NCI-H510A (cell line): ENCODE measurements at places on chromosomes 12 and 14.

DNA sequence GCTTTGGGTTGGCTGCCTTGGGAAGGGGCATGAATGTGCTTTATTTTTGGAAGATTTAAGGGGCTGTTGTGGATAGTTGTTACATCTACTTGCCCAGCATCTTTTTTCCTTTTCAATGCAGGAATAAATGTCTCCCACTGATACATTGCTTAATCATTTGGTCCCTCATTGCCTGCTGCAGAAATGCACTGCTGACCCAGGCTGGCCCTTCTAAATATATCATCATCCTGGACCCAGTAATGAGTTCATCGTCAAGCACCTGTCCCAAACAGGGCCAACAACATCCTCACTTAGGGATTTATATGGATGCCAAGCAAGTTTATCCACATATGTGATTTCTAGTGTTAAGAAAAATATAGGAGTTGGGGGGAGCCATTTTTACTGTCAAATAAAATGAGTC is 67.2 kb downstream of the ASCL1 start:
- no peak for DNase-seq

GRCh38 chr14:69141550-69141949 is 11.4 kb downstream of the DCAF5 start:
- DNase-seq = no peak

- DNase-seq = no peak
These were observed 521.0 kb upstream of the ATP2B1 start for GRCh38 chr12:90229407-90230170.

- no peak for DNase-seq
These were observed 16.4 kb upstream of the VWF start for GRCh38 chr12:6140651-6141447.

- no peak for DNase-seq
These were observed 82.9 kb downstream of the ARF6 start for GRCh38 chr14:49975799-49976198.

- DNase-seq = no peak
These were observed 131.8 kb upstream of the EEA1 start for GRCh38 chr12:93060666-93061472.

DNA sequence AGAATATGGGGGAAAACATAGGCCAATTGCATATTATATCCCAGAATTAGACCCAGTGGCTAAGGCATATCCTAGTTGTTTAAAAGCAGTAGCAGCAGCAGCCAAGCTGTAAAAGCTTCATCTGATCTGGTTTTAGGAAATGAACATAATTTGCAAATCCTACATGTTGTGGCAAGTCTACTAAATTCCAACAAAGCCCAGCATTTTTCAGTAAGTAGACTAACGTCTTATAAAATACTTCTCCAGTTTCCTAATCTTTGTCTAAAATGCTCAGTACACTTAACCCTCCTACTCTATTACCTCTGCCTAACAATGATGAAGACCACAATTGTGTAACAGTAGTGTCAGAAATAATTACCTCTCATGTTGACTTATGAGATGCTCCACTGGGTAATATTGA is 70.9 kb upstream of the RERGL start:
- DNase-seq = no peak

GRCh38 chr14:36857136-36857535 is 195.5 kb downstream of the PAX9 start:
- peak; percentile 78 for DNase-seq

- DNase-seq = no peak
These were observed 26.8 kb upstream of the BMAL2 start for GRCh38 chr12:27305673-27306456.

- no peak for DNase-seq
These were observed 214.6 kb downstream of the FLRT2 start for GRCh38 chr14:85744573-85744972.

- no peak for DNase-seq
These were observed 948.8 kb upstream of the USP15 start for GRCh38 chr12:61311413-61311812.

DNA sequence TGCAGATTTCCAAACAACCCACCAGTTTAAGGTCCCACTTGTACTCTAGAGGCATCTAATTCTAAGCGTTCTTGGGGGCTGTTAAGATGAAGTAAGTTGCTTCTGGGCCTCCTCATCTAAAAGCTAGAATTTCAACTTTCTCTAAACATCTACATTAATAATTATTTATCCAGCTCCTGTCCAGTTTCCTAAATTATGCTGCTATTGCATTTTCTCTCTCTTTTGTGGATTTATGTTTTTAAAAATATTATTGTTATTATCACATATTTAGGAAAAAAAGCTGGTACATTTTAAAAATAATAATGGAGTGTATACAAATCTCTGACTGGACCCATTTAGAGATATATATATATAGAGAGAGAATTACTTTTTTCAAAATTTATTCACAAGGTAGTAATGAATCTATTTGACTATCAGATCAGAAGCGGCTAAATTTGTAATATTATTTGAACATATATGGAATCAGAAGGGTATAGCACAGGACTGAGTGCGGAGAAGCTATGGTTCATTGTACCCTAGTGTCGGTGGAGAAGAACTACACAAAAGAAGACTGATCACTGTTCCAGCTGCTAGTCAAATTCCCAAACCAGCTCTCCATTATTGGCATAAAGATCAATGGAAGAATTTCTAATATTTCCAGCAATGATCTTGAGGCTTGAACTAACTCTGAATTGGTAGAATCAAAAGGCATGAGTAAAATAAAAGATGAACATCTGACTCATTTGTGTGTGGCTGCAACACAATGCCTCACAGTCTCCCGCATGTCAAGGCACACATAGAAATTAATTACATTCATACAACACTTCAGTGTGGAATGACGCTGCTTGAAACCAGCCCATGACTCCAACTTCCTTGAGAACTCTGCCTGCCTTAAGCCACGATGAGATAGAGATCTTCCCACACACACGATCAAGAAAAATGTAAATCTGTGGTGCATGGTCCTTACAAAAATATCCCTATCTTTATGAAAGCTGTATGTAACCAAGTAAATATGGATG is 433.4 kb upstream of the OR4E1 start:
- DNase-seq = no peak

DNA sequence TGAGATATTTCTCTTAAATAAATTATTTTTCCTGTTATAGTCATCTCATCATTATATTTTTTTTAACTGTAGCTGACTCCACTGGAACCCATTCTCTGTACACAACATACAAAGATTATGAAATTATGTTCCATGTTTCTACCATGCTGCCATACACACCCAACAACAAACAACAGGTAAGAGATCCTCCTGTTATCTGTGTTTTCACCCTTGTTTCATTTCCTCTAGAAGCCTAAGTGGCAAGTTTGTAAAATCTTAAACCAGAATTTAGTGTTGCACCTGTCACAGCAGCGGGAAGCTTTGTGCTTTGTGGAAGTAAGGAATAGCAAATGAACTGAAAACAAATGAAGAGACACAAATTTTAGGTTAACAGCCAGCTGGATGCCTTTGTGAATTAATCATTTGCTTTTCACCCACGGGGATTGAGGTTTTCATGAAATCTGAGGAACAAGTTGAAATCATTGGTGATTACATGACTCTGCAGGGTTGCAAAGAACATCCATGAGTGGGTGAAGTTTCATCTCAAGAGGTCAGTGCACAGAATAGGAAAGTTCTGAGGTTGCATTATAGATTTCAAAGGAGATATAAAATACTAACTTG is 273.9 kb upstream of the RGS6 start:
- DNase-seq = no peak

DNA sequence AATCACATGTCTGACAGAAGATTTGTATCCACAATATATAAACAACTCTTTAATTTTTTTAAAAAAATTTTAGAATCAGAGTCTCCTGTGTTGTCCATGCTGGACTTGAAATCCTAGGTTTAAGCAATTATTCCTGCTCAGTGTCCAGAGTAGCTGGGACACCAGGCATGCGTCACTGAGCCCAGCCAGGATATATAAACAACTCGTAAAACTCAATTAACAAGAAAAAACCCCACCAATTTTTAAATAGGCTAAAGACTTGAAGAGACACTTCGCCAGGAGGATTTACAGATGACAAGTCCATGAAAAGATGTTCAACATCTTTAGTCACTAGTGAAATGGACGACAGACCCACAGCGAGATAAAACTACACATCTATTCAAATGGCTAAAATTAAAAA is 2.0 kb upstream of the SCN8A start:
- no peak for DNase-seq

DNA sequence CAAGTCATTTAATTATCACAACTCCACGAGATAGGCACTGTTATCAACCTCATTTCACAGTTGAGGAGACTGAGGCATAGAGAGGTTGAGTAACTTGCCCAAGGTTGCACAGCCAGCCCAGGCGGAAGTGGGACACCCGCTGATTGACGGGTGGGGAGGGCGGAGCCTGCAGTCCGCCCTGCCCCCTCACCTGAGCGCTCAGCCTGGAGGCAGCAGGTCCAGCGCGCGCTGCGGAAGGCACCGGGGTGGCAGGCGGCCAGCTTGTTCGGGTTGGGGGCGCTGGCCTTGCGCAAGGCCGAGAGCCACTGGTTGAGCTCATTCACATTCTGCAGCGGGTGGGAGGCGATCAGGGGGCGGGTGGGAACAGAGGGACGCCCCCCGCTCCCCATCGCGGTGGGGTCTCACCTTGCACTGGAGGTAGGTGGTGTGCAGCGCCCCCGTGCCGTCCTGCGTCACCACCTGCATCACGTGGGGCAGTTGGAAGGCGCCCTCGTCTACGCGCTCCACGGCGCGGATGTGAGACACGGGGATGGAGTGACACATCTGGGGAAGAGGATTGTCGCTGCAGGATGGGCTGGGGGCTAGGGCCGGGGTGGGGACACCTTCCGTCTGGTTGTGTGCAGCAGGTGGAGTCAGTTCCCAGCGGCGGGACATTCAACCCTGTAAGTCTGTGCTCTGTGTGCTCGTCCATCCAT is 31.7 kb downstream of the RASAL1 start:
- DNase-seq = no peak

GRCh38 chr14:55274146-55274545 is 2.9 kb downstream of the FBXO34 start:
- DNase-seq = no peak

GRCh38 chr14:29168149-29168548 is 401.6 kb downstream of the FOXG1 start:
- DNase-seq = no peak

GRCh38 chr12:124537525-124538193 is 29.8 kb downstream of the NCOR2 start:
- DNase-seq = no peak

DNA sequence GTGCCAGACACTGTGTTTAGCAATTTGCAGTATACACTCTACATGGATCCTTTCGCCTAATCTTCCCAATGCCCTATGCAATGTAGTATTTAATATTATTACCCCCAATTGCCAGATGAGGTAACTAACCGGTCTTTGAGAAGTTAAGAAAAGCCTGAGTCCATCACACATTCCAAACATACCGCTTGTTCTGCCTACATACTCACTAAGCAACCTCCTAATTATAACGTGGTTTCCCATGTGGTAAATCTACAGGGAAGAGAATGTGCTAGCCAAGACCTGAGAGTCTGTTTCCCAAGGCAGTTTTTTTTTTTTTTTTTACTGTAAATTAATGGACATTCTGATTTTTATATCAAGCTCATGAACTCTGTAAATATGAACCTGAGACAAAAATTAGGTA is 37.2 kb downstream of the ATP2B1 start:
- DNase-seq = no peak
